Hippocampal formation (tissue), 2 donors: ENCODE measurements at places on chromosomes 7 and 10.

GRCh38 chr10:128811511-128811910 is 655.5 kb upstream of the MGMT start:
- no peak for DNase-seq

DNA sequence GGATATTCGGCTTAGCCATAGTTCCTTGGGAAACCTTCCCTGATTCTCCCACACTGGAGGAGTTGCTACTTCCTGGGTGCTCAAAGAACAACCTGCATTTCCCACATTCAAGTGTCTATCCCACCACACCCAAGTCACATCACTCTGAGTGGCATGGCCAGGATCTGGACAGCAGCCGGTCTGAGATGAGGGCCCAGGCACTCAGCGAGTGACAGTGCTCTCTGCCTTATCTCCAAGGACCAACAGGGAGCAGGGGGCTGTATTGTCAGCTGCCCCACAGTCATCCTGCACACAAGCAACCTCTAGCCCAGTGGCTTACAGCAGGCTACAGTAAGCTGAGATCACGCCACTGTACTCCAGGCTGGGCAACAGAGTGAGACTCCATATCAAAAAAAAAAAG is 16.1 kb upstream of the SLC18A3 start:
- no peak for DNase-seq

- no peak for DNase-seq
Measured at GRCh38 chr10:30437031-30437841, 3.3 kb downstream of the MAP3K8 start.

DNA sequence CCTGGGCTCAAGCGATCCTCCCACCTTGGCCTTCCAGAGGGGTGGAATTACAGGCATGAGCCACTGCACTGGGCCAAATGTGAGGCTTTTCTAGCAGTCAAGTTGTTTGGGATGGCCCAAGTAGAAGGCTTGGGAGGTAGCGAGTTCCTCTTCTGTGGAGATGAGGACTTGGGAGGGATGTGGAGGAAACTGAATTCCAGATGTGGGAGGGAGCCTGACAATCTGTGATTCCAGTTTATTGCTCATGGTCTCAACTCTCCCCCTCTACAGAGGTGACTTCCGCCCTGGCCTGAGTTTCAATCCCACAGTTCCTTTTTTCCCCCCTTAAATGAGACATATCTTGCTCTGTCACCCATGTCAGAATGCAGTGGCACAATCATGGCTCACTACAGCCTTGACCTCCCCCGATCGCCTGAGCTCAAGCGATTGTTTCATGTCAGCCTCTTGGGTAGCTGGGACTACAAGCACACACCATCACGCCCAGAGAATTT is 3.4 kb downstream of the STYXL1 start:
- DNase-seq, result no peak

DNA sequence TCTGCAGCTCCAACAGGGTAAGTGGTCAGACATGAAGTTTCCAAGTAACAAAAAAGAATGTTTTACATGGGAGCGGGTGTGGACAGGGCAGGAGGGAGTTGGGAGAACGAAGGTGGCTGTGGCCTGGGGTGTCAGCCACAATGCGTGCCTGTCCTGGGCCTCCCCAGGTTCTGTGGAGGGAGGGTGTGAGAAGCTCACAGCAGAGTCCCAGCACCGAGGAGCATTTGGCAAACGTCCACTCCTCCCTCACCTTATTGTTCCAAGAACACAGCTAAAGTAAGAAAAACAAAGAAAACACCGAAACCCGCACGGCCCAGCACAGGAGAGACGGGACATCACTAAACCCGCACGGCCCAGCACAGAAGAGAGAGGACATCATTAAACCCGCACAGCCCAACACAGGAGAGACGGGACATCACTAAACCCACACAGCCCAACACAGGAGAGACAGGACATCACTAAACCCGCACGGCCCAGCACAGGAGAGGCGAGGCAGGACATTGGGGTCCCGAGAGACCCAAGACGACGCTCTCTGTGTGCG is 226.4 kb downstream of the MAD1L1 start:
- DNase-seq, result no peak

DNA sequence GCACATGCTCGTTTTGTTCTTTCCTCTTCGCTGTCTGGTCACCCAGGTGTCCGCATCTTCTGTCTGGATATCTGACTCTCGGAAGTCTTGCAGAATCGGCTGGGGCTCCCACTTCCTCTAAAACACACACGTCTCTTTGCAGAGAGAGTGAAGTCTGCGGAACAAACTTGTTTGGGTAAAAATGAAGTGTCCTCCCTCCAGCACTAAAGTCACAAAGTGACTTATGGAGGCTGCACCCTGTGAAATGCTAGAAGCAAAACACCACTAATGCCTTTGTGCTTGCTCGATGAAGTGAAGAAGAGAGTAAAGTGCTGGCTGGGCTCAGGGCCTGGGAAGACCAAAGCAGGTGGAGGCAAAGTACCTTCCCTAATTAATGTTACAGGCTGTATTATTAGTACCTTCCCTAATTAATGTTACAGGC is 71.4 kb downstream of the FGFR2 start:
- no peak for DNase-seq

- DNase-seq, result no peak
Measured at GRCh38 chr10:123103944-123104343, 31.8 kb upstream of the HMX3 start.

- DNase-seq, result no peak
Measured at GRCh38 chr10:1308962-1309616, 252.9 kb downstream of the WDR37 start.

GRCh38 chr10:126893206-126893605 is 12.0 kb upstream of the DOCK1 start:
- DNase-seq, result no peak

DNA sequence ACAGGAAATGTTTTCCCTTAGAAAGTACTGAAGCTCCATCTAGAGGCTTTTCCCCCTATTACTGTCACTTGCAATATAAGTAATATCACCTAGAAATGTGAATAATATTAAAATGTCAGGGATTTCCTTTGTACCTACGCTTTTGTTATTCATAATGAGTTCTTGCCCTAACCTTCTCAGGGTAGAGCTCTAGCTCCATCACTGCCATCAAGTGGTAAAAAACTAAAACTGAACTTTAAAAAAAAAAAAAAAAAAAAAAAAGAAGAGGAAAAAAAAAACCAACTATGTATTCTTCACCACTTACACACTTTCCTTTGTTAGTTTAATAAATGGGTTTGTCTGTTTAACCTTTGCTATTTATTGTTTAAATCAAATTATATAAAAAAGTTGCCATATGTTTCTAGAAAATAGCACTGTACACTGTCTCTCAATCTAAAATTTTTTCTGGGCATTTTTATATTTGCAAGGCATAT is 49.9 kb downstream of the DNAJC1 start:
- peak; percentile 55 for DNase-seq

DNA sequence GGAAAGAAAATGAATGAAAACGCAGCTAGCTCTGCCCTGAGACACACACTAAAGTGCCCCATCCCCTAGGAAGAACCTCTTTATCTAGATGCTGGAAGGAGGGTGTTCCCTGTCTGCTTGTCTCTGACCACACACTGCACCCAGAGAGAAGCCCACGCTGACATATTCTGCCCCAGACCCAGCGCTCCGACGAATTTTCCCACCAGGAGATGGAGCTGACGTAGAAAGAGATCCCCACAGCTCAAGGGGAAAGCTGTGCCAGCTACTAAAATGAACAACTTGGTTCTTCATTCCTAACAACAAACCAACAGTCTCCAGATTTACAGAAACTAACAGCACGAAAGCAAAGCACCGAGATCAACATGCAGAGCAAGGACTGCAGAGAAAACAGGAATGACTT is 73.3 kb downstream of the KIAA1549 start:
- no peak for DNase-seq
